LHCN-M2 (cell line): ENCODE measurements at places on chromosomes 7 and 10. TPM values are rescaled to one million over a fixed set of nuclear protein-coding genes. Genes with fewer than 3 reads are reported as not detected.

The ANKRD2 gene
- total RNA-seq, result 0.11 TPM in 1 of 2 replicates, not detected in the other

The LIPK gene
- total RNA-seq, result 0.17 TPM in 1 of 2 replicates, not detected in the other

The ANKRD16 gene
- total RNA-seq, result 9.9 and 10.6 TPM in 2 replicates

The WEE2 gene
- total RNA-seq, result not detected in 2 replicates

DNA sequence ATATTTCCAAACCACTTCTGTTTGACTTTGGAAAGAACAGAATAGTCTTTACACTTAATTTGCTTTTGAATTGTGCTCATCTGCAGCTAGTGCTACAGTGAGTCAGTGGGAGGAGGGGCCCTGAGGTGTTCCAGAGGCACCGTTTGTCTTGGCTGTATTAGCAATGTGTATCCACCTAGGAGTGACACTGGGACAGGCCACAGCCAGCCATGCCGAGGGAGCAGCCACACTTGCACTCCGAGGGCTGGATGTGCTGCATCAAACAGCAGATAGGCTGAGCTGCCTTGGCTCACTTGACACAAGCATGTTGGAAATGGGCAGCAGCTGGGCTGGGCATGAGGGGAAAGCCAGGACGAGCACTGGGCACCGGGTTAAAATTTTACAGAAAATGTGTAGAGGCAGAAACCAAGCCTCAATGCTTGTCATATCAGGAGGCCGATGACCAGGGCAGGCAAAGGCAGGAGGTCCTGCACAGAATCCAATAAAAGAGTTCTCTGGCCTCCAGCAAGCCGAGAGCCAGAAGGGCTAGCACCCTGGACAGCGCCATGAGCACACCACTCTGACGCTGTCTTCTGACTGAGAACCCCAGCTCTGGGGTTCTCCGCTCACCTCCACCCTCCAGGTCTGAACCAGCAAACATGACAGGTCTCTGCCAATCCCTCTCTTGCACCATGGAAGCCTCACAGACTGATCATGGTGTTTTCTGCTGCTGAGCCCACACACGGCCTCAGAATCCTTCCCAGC lies 163.3 kb downstream of the GRID1 start:
- no peak for DNase-seq

GRCh38 chr7:122145937-122146645 lies 2.0 kb upstream of the AASS start:
- no peak for DNase-seq

DNA sequence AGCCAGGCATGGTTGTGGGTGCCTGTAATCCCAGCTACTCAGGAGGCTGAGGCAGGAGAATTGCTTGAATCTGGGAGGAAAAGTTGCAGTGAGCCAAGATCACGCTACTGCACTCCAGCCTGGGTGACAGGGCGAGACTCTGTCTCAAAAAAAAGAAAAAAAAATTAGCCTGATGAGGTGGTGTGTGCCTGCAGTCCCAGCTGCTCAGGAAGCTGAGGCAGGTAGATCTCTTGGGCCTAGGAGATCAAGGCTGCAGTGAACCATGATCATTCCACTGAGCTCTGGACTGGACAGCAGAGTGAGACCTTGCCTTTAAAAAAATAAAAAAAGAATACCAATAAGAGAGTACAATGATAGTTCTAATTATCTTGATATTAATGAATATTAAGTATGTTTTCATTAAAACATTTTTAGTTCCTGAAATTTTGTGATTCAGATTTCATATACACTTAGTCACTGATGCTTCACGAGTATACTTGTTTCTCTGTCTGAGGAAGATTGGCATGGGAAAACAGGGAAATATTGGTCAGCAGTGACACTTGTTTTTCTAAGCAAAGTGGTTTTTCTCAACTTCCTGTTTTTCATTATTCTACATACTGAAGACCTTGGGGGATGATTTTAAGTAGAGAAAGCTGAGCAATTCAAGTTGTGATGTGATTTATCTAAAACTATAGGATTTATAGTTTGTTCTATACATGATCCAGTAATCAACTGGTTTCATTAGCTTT lies 76.8 kb downstream of the ADK start:
- DNase-seq, result peak; percentile 78
